GDM1 (cell line): ENCODE measurements at places on chromosomes 3 and 15.

- DNase-seq = no peak
These were observed 1006.8 kb upstream of the SEMA6D start for GRCh38 chr15:46710401-46710960.

- DNase-seq = no peak
These were observed 37.0 kb downstream of the LARS2 start for GRCh38 chr3:45425237-45425933.

GRCh38 chr3:9311228-9311627 is 51.6 kb upstream of the THUMPD3 start:
- DNase-seq = no peak

DNA sequence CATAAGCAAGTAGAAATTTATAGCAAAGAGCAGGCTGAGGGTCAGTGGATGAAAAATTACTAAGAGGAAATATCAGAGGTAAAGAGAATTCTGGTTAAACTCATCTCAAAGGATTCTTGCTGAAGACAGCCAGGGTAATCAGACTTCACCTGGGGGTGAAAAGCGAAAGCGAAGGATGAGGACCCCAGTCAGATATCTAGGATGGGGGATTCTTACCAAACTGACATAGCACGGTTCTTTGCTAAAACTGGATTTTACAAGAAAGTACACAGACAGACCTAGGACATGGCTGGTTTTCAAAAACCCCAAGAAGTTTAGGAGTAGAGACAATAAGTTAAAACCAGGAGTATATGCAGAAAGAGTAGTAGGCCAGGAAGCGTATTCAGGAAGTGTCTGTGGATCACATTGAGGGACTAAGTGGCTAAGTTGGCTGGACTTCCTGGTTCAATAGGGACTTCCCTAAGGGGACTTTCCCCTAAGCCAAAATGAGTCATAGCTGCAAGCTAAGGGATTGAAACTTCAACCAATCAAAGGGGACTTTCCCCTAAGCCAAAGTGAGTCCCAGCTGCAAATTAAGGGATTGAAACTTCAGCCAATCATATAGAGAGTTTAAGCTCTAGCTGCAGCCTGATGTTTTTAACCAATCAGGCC is 2.4 kb upstream of the CFAP91 start:
- no peak for DNase-seq

- DNase-seq = no peak
These were observed 7.3 kb downstream of the BOC start for GRCh38 chr3:113218681-113219045.

GRCh38 chr3:171632766-171633165 is 172.6 kb upstream of the TNIK start:
- no peak for DNase-seq
